ENCODE measurements at places on chromosomes 12 and 14. TPM values are rescaled to one million over a fixed set of nuclear protein-coding genes. Genes with fewer than 3 reads are reported as not detected.

The PDZRN4 gene
- 0.98 TPM for total RNA-seq

DNA sequence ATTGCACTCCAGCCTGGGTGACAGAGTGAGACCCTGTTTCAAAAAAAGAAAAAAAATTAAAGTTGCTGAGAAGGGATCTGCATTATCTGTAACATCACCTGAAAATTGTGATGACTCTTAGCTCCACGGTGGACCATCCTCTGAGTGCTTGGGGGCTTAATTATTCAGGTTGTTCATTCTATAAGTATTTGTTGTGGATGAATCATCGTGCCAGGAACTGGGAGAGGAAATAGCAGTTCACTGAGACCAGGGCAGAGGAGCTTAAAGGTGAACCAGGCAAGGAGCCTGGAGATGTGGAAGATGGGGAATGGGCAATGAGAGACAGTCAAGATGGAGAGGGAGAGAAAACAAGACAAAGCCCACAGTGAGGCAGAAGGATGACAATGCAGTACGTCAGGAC lies 25.5 kb upstream of the GSC start:
- DNase-seq: no peak

DNA sequence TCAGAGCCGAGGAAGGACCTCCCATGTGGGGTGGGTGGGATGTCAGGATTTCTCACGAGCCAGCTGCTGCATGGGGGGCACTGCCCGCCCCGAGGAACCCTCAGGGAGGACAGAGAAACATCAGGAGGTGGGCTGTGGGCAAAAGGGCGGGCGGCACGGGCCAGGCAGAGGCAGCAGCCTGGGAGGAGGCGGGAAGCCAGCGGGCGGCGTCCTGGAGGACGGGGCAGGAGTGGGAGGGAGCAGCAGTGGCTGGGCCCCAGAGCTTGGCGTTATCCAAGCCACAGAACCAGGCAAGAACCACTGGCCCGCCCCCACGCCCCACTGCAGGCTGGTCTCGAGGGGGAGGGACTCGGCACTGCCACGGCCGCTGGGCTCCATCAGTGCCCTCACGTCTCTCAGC lies 2.4 kb downstream of the C14orf180 start:
- DNase-seq: no peak

- DNase-seq: no peak
Observed at GRCh38 chr12:27257104-27257843, 13.2 kb downstream of the STK38L start.

- no peak for DNase-seq
Observed at GRCh38 chr14:54715239-54715638, 148.3 kb downstream of the SAMD4A start.

The SMARCC2 gene
- total RNA-seq: 71.4 TPM

The SRGAP1 gene
- total RNA-seq: 19.5 TPM

- DNase-seq: no peak
Observed at GRCh38 chr14:68088451-68088854, 268.9 kb downstream of the RAD51B start.

DNA sequence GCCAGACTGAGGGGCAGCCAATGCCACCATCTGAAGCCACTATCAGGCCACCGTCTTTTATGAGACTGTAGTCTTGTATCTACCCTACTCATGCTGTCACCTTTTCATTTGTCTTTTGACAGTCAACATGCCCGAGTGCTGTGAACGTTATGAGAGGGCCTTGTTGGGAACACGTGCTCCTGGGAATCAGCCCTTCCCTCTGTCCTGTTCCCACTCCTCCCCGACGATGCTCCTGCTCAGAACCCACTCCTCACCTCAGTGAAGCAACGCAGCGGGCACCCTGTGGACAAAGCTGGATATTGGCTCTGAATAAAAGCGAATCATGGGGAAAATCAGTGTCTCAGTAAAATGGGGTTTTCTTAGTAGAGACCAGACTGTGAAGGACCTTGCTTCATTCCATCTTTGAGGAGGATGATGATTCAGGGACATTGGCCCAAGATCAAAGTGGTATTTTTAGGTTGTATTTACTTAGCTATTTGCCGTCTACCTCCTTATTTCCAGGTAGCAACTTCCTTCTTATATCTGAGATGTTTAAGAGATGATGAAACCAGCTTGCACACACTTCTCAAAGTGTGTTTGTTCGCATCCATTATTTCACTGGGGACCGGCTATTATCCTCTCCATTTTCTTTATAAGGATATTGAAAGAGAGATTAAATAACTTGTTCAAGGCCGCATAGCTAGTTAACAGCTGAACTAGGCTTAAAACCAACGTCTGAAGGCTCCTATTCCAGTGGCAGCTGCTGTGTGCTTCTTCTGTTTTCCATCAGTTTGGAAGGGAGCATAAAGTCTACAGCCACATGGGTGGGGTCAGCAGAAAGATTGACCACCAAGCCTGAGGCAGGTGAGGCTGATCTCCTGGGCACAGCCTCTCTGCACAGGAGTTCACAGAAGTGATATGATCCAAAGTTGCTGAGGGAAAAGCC lies 43.9 kb upstream of the CTDSP2 start:
- DNase-seq: no peak

- DNase-seq: no peak
Observed at GRCh38 chr12:67068761-67069450, 200.3 kb upstream of the CAND1 start.

The RNU4-1 gene
- total RNA-seq: under 0.01 TPM

- no peak for DNase-seq
Observed at GRCh38 chr12:132550014-132550802, 60.2 kb downstream of the LRCOL1 start.

- no peak for DNase-seq
Observed at GRCh38 chr12:113116875-113117274, 18.7 kb downstream of the RASAL1 start.

- no peak for DNase-seq
Observed at GRCh38 chr14:69982886-69983285, 103.7 kb downstream of the SMOC1 start.

The PARP2 gene
- 15.9 TPM for total RNA-seq

DNA sequence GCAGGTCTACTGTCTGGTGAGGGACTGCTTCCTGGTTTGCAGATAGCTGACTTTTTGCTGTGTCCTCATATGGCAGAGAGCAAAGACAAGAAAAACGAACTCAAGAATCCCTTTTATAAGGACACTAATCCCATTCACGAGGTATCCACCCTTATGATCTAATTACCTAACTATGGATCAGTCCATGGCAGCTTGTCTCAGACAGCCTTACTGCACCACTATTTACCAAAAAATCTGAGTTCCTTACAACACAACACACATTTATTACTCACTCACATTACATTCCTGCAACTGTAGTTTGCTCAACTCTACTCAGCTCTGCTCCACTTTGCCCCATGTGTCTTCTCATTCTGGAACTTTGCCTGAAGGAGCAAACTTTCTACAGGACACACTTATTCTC lies 10.1 kb upstream of the SLC6A15 start:
- no peak for DNase-seq

- no peak for DNase-seq
Observed at GRCh38 chr12:113381220-113381619, 22.5 kb downstream of the SDS start.

- DNase-seq: no peak
Observed at GRCh38 chr14:31445703-31446102, 11.6 kb downstream of the DTD2 start.

DNA sequence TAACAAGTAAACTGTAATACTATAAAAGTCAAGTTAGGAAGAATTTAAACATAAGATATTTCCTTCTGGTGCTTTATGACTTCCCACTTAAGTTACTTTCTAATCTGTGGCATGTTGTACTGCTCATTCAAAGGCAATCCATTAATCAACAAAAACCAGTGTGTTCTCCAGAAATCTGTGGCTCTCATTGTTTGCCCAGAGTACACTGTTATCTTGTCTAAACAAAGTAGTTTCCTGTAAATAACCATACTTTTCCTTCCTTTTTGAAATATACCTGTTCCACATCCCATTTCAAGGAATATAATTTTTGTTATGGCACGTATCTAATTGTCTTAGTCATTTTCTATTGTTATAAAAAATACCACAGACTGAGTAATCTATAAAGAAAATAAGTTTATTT lies 184.1 kb downstream of the CCER1 start:
- DNase-seq: no peak

GRCh38 chr12:132375747-132376463 lies 46.5 kb upstream of the GALNT9 start:
- DNase-seq: no peak

The RAPGEF3 gene
- total RNA-seq: 19.0 TPM

DNA sequence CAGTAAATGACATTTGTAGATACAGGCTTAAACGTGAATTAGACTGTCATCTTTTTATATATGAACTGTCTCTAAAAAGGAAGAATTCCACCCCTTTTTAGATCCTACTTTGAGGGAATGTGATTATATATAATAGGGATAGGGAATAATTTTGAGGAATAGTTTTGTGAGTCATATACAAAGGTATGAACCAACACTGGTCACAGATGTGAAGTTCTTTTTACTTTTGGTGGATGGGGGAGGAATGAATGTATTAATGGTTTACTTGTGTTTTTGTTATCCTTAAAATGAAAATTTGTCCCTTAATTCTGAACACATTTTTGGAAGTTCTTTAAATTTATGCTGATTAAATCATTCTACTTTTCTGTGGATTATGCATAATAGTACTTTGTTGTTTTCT lies 30.4 kb downstream of the FRS2 start:
- no peak for DNase-seq

DNA sequence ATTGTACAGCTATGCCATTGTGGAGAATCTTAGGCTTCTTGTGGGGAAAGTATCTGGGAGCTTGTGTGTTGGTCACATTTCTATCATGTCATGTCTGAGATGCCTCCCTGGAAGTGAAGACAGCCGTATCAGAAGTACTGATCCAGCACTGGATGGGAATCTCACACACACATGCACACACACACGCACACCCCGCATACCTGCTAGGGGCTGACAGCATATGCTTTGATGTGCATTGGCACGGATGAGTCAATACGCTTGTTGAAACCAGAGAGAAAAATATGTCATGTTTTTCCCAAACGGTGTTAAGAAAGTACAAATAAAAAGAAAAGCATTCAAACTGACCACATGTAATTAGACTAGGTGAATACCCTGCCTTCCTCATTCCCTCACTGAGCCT lies 260.8 kb downstream of the KTN1 start:
- DNase-seq: no peak

The RNASE3 gene
- 0.43 TPM for total RNA-seq

The C1S gene
- 146 TPM for total RNA-seq

DNA sequence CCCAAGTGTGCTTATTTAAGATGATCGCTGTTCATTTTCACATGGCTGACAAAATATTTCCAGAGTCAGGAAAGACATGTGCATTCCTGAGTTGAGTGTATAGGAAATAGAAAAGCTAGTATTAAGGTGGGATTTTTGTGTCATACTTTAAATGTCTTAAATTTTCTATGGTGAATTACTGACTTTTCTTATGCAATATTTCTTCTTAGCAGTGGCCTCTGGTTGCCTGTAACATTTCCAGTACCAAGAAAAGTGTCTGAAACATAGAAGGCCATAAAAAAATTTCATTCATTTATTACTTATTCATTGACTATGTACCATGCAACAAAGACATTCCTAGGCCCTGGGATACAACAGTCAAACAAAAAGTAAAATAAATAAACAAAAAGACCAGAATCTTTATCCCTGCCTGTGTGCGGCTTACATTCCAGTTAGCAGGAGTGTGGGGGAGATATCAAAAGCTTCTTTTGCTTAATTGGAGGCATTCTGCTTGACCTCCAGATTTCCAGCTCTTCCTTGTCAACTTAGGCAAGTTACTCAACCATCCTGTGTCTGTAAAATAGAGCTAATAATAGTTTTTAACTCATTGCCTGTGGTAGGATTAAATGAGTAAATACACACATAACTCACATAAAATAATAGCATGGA lies 216.3 kb upstream of the FLRT2 start:
- DNase-seq: no peak

GRCh38 chr12:16785524-16785923 lies 179.6 kb upstream of the LMO3 start:
- DNase-seq: no peak

The AKAP6 gene
- 27.7 TPM for total RNA-seq

- DNase-seq: no peak
Observed at GRCh38 chr14:101767618-101768362, 6.3 kb downstream of the PPP2R5C start.

The MUCL1 gene
- total RNA-seq: not detected

GRCh38 chr12:104423273-104423672 lies 33.5 kb upstream of the CHST11 start:
- peak; percentile 39 for DNase-seq

The ACTR6 gene
- 27.7 TPM for total RNA-seq

The LRTM2 gene
- not detected for total RNA-seq

DNA sequence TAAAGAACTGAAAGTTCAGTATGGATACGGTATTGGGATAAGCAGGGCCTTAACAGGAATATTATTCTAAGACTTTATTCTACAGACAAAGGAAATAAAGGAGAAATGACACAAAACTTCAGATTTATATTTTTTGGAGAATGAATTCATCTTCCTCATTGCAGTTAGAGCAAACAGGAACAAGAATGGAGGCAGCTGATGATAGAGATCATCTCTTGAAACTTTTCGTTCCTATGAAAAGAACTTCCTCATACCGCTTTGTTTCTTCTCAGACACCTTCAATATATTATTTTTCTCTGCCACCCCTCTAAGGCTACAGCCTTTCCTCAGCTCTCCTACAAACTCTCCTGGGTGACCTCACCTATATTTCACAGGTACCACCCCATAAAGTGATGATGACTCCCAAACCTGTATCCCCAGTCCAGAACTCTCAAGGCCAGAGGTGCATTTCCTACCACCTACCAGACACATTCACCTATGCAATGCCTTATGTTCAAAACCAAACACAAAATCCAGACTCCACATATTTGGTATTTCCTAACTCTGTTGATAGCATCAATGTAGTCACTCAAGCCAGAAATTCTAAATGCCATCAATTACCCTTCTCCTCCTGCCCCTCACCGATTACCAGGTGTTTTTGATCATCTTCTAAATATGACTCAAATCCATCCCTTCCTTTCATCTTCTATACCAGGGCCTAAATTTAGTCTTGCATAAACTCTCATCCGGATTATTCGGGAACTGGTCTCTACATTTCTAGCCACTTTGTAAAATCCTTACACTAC lies 7.4 kb downstream of the MAP4K5 start:
- DNase-seq: no peak

The USP30 gene
- total RNA-seq: 10.0 TPM

DNA sequence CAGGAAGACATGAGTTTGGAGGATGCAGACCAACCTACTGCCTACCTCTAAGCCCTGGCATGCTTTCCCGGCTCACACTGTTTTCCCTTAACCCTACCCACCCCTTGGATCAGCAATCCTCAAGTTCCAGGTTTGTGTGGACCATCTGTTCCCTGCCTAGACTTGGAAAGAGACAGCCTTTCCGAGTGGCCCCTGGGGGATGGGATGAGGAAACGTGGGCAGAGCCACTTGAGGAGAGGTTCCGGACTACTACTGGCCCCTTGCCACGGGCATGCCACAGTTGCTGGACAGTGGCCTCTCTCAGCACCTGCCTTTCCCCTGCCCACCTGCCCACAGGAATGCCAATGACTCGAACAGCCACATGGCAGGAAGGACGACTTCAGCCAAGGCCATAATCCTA lies 135.9 kb downstream of the SLC15A4 start:
- DNase-seq: no peak

GRCh38 chr12:93804392-93805179 lies 127.4 kb downstream of the CRADD start:
- DNase-seq: no peak

All from upper lobe of left lung (tissue), 6 donors.